GM23338 (cell line): ENCODE measurements at places on chromosomes 7 and 10. TPM values are rescaled to one million over a fixed set of nuclear protein-coding genes. Genes with fewer than 3 reads are reported as not detected.

The CLCN1 gene
- total RNA-seq = 0.23 and 0.38 TPM in 2 replicates

The CYP2C19 gene
- 0.21 and 0.35 TPM in 2 replicates for total RNA-seq

The SUN3 gene
- 0.52 TPM in 1 of 2 replicates, not detected in the other for total RNA-seq

The ARL5B gene
- total RNA-seq = 76.4 and 82.0 TPM in 2 replicates

The LBX1 gene
- not detected in 2 replicates for total RNA-seq

The NAT16 gene
- 0.21 TPM in 1 of 2 replicates, not detected in the other for total RNA-seq

The SLC13A4 gene
- 1.7 and 2.4 TPM in 2 replicates for total RNA-seq

The DNAAF5 gene
- 74.0 and 86.7 TPM in 2 replicates for total RNA-seq

The LRMDA gene
- 0.90 TPM in 1 of 2 replicates, not detected in the other for total RNA-seq
